ENCODE measurements at places on chromosomes 2 and 18.

DNA sequence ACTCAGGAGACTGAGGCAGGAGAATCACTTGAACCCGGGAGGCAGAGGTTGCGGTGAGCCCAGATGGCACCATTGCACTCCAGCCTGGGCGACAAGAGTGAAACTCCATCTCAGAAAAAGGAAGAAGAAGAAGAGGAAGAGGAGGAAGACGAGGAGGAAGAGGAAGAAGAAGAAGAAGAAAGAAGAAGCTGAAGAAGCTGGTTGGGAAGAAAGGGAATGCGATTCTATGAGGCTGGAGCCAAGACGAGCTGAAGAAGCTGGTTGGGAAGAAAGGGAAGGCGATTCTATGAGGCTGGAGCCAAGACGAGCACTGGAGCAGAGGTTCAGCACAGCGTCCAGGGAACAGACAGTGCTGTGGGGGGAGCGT is 30.3 kb upstream of the TAF1B start:
- DNase-seq: no peak

GRCh38 chr2:241808721-241809382 is at the start of gene NEU4:
TSS of gene NEU4 (plus strand) at chr2:241809193. CDS start at chr2:241814485, 5,292 bp downstream.
- DNase-seq: no peak

GRCh38 chr2:43217228-43218154 is 8.9 kb downstream of the ZFP36L2 start:
- no peak for DNase-seq

GRCh38 chr2:241834527-241835210 is 24.0 kb downstream of the PDCD1 start:
- no peak for DNase-seq

- DNase-seq: no peak
Observed at GRCh38 chr2:173033084-173033483, 42.6 kb upstream of the MAP3K20 start.
